ENCODE measurements at places on chromosomes 4 and X.

GRCh38 chr4:141711211-141711610 is 74.8 kb downstream of the IL15 start:
- H3K27me3 ChIP-seq = no peaks in the 10 kb centered on the region
- H3K4me1 ChIP-seq = no peaks in the 10 kb centered on the region
- no peak overlapping the region for H3K4me3 ChIP-seq
- no peaks in the 10 kb centered on the region for H3K36me3 ChIP-seq

- peaks cover 2% of the 10 kb centered on the region for H3K4me1 ChIP-seq
- H3K4me3 ChIP-seq = no peak overlapping the region
- H3K27ac ChIP-seq = no peak overlapping the region
- no peaks in the 10 kb centered on the region for H3K36me3 ChIP-seq
- H3K27me3 ChIP-seq = no peaks in the 10 kb centered on the region
Observed at GRCh38 chrX:17525762-17526555, 151.0 kb downstream of the NHS start.

DNA sequence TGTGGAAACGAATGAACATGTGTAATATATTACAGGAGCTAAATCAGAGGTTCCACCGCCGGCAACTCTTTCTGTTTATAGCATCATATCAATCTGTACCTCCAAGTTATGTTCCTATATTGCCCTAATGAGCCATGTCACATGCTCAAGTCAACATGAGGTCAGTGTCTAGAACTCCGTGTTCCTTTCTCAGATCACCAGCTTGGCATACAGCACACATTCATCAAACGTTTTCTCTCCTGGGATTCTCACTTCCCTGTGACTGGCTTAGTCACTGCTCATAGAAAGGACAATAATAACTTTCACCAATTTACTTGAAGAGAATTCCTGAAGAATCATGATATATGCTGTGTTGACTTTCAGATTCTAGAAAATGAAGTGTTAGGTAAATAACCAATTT is 532.0 kb upstream of the SPANXN1 start:
- no peaks in the 10 kb centered on the region for H3K4me1 ChIP-seq
- H3K4me3 ChIP-seq = no peak overlapping the region
- no peak for DNase-seq
- no peaks in the 10 kb centered on the region for H3K36me3 ChIP-seq
- H3K27ac ChIP-seq = no peak overlapping the region

- H3K27me3 ChIP-seq = no peaks in the 10 kb centered on the region
- no peak overlapping the region for H3K4me3 ChIP-seq
- no peak for DNase-seq
- no peaks in the 10 kb centered on the region for H3K4me1 ChIP-seq
- H3K36me3 ChIP-seq = no peaks in the 10 kb centered on the region
Observed at GRCh38 chr4:2546286-2546823, 9.9 kb downstream of the FAM193A start.

DNA sequence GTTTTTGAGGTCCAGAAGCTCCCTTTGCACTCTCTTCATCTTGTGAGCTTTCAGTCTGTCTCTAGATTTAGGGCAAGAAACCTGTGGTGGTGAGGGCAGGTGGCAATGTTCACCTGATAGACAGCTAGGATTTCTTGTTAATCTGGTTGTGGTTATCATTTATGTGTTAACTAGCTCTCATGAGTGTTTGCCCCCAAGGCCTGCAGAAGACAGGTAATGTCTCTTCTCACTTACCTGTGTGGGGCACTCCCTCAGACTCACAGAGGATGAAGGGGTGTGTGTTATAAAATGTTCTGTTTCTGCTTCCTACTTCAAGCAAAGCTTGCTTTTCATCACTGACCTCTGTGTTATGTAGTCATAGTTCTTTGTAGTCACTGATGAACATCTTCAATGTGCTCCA is 17.8 kb downstream of the EGF start:
- H3K27ac ChIP-seq = no peak overlapping the region
- H3K36me3 ChIP-seq = no peaks in the 10 kb centered on the region
- H3K27me3 ChIP-seq = no peaks in the 10 kb centered on the region
- H3K4me3 ChIP-seq = no peak overlapping the region

- no peak overlapping the region for H3K4me3 ChIP-seq
- no peak overlapping the region for H3K27ac ChIP-seq
- H3K4me1 ChIP-seq = no peaks in the 10 kb centered on the region
- DNase-seq = peak; percentile 8
- no peaks in the 10 kb centered on the region for H3K27me3 ChIP-seq
Observed at GRCh38 chrX:83916525-83916924, 55.6 kb downstream of the CYLC1 start.

GRCh38 chrX:15349046-15349445 is 13.7 kb upstream of the PIGA start:
- DNase-seq = peak; percentile 13
- no peak overlapping the region for H3K27ac ChIP-seq
- no peaks in the 10 kb centered on the region for H3K36me3 ChIP-seq
- no peak overlapping the region for H3K4me3 ChIP-seq
- no peaks in the 10 kb centered on the region for H3K27me3 ChIP-seq

DNA sequence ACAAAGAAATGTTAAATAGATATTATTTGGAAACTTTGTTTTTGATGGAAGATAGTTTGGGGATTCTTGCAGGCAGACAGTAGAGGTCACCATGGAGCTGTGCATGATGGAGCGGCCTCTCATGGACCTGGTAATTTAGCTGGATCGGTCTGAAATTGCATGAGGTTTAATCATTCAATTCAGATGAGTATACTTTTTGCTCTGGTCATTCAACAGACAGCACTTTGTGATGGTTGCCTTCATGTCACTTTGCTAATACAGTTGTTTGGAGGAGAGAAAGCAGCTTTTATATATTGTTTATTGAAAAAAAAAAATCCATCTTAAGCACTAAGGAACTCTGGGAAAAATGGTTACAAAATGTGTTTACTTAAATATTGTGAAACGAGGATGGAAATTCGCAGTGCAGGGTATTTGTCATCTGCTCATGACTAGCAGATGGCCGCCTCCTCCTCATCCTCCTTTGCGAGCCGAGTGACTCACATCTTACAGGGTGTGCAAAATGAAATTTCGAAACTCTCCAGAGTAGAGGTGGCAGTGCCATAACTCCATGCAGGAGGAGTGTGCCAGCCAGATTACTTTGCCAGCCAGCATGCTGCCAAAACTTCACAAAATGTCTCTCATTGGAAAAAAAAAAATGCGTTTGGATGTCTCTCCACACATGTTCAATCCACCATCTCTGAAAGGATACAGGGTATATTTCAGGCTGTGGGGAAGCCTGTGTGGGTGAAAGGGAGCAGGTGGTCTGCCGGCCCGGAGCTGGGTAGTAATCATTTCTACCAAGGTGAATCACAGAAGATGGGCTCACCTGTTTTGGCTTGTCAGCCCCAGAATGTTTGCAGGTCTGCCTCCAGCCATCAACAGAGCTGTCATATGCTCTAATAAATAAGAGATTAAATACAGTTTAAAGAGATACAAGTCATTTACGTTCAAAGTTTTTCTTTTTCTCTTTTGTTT is 314.9 kb upstream of the DIPK2B start:
- no peaks in the 10 kb centered on the region for H3K27me3 ChIP-seq
- peak overlapping the region; percentile 15 for H3K27ac ChIP-seq
- H3K4me3 ChIP-seq = no peak overlapping the region
- H3K4me1 ChIP-seq = no peaks in the 10 kb centered on the region
- no peaks in the 10 kb centered on the region for H3K36me3 ChIP-seq

DNA sequence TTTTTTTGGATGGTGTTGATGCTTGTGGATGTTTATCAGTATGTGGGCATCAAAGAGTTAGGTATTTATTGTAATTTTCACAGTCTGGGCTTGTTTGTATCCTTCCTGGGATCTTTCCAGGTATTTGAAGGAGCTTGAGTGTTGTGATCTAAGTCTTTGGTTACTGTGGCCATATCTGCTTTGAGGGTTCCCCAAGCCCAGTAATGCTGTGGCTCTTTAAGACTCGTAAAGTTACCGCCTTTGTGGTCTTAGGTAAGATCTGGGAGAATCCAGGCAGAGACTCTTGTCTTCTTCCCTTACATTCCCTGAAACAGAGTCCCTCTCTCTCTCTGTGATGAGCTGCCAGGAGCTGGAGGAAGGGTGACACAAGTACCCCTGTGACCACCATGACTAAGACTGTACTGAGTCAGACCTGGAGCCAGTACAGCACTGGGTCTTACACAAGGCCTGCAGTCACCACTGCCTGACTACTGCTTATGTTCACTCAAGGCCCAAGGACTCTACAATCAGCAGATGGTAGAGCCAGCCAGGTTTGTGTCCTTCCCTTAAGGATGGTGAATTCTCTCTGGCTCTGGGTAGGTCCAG is 62.2 kb downstream of the FMR1NB start:
- no peaks in the 10 kb centered on the region for H3K27me3 ChIP-seq
- no peak overlapping the region for H3K27ac ChIP-seq
- no peaks in the 10 kb centered on the region for H3K36me3 ChIP-seq
- no peak overlapping the region for H3K4me3 ChIP-seq
- no peak for DNase-seq

DNA sequence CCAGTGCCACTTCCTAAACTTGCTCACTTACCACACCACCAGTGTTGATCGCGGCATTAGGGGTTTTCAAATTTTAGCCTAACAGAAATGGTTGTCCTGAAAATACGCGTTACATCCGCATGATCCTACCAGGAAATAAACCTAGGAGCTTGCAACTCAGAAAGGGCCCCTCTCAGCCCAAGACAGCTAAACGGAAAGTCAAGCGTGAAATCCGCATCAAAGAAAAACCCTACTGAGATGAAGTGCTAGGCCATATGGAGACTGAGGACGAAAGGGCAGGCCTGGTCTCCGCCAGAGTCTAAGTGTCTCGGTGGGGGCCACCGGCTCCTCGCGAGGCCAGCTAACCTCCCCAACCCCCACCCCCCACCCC is 626 bp downstream of the YTHDC1 start:
- no peaks in the 10 kb centered on the region for H3K27me3 ChIP-seq
- peaks cover 12% of the 10 kb centered on the region for H3K4me1 ChIP-seq
- DNase-seq = no peak
- H3K27ac ChIP-seq = peak overlapping the region; percentile 98

DNA sequence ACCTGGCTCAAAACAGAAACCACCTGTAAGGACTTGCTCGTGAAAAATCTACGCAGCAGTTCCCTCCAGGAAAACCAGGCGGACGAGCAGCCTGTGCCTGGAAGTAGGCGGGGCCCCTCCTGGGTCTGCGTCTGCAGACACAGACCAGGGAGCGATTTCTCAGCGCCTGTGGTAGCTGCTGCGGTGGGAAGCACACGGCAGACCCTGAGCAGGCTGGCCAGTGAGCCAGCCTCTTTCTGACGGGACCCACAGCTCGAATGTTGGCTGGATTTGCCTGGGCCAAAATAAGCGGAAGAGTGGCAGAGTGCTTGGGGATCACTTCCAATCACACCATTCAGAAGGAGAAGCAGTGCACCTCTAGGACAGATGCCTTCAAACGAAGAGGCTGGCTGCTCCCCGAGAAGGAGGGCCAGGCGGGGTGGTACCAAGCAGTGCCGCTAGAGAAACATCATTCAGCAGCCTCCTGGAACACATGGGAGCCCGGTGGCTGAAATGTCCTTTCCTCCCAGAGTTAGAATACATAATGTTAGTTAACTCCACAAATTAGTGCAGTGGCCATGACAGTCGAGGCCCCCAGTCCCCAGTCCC is 85.9 kb downstream of the GATB start:
- H3K4me3 ChIP-seq = no peak overlapping the region
- no peaks in the 10 kb centered on the region for H3K27me3 ChIP-seq
- H3K27ac ChIP-seq = no peak overlapping the region
- no peaks in the 10 kb centered on the region for H3K36me3 ChIP-seq

- no peaks in the 10 kb centered on the region for H3K4me1 ChIP-seq
- no peak overlapping the region for H3K4me3 ChIP-seq
- no peak overlapping the region for H3K27ac ChIP-seq
- DNase-seq = peak; percentile 38
- H3K36me3 ChIP-seq = no peaks in the 10 kb centered on the region
Observed at GRCh38 chr4:22202246-22202974, 253.8 kb upstream of the KCNIP4 start.

GRCh38 chr4:82069883-82070638 is 303.7 kb downstream of the HNRNPD start:
- no peak overlapping the region for H3K4me3 ChIP-seq
- no peaks in the 10 kb centered on the region for H3K36me3 ChIP-seq
- no peaks in the 10 kb centered on the region for H3K27me3 ChIP-seq
- no peaks in the 10 kb centered on the region for H3K4me1 ChIP-seq
- DNase-seq = no peak

DNA sequence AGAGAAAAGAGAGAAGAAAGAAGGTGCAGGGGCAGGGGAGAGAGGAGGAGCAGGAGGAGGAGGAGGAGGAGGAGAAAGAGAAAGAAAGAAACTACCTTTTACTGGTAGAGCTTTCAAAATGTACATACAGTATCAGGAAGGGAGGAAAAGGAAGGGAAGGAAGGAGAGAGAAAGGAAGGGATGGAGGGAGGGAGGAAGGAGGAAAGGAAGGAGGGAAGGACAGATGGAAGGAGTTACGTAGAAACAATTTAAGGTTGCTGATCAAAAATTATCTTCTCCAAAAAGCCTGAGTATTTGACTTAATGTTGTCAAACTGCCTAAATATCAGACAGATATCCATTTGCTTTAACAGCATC is 13.4 kb downstream of the TBC1D9 start:
- H3K27ac ChIP-seq = peak overlapping the region; percentile 15
- no peaks in the 10 kb centered on the region for H3K36me3 ChIP-seq
- no peaks in the 10 kb centered on the region for H3K27me3 ChIP-seq
- no peak for DNase-seq

GRCh38 chr4:119493419-119493818 is 135.2 kb downstream of the PDE5A start:
- no peak overlapping the region for H3K4me3 ChIP-seq
- peaks cover 16% of the 10 kb centered on the region for H3K36me3 ChIP-seq
- no peak for DNase-seq
- H3K4me1 ChIP-seq = no peaks in the 10 kb centered on the region

- no peaks in the 10 kb centered on the region for H3K4me1 ChIP-seq
- no peak overlapping the region for H3K4me3 ChIP-seq
- H3K27ac ChIP-seq = no peak overlapping the region
- no peaks in the 10 kb centered on the region for H3K27me3 ChIP-seq
Observed at GRCh38 chrX:106698693-106699092, 27.8 kb upstream of the RNF128 start.

DNA sequence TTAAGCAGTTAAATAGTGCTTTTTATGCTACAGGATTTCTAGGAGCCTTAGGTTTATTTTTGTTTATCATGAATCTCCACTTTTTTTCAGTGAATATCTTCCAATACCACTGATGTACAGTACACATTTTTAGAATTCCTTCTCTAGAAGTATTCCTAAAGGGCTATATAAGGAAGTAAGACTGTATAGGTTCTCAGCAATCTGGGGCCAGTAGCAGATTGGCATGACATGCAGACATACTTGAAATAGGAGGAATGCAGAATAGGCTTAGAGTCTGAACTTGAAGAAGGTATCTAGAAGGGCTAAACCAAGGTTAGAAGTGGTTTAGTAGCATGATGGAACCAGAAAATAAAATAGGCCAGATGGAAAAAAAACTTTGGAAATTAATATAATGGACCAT is 29.8 kb downstream of the HEPH start:
- no peak for DNase-seq
- H3K27ac ChIP-seq = no peak overlapping the region
- no peak overlapping the region for H3K4me3 ChIP-seq
- no peaks in the 10 kb centered on the region for H3K4me1 ChIP-seq
- H3K36me3 ChIP-seq = peaks cover 4% of the 10 kb centered on the region
- H3K27me3 ChIP-seq = no peaks in the 10 kb centered on the region

- H3K27ac ChIP-seq = no peak overlapping the region
- no peaks in the 10 kb centered on the region for H3K36me3 ChIP-seq
- H3K4me3 ChIP-seq = no peak overlapping the region
- no peaks in the 10 kb centered on the region for H3K27me3 ChIP-seq
Observed at GRCh38 chrX:21963269-21963668, 22.8 kb downstream of the SMS start.
